ENCODE measurements at places on chromosomes 6 and 20.

DNA sequence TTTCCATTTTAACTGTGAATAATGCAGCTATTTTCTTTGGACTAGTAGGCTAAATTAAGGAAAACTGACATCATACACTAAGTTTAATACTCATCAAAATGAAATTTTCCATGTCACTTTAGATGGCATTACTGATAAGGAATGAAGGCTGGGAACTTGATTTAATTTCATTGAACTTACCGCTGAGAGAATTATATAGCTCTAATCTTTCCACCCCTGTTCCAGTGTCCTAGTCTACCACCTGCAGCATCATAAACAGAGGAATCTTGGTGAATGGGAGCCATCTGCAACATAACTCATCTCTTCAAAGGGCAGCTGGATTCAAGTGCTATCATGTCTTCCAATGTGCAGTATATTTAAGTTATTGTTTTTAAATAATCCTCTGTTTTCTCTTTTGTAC is 1395.2 kb downstream of the EPHA7 start:
- DNase-seq, result no peak

GRCh38 chr6:117028256-117028655 is 151.2 kb downstream of the RFX6 start:
- DNase-seq, result no peak

- DNase-seq, result no peak
These were observed 5.8 kb upstream of the KCNG1 start for GRCh38 chr20:51028616-51029212.

DNA sequence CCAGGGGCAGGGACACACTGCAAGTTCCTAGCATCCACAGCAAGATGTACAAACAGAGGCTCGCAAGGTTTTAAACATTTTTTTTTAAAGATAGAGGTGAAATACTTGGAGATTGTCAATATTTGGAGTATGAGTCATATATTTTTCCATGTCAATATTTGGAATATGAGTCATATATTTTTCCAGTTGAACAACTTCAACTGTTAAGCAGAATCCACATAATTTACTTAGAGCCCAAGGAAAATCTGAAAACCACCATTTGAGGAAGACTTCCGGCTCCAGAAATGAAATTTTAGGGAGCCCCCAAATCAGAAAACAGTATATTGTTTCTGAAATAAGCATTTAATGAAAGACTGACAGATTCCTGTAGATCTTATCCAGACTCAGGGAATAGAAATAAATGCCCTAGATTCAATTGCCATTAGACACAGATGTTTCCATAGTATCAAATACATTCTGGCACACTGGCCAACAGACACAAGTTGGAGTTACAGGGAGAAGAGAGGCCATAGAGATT is 51.6 kb upstream of the FAM184A start:
- peak; percentile 63 for DNase-seq

- DNase-seq, result no peak
These were observed 32.5 kb downstream of the MUC22 start for GRCh38 chr6:31042806-31043205.

- DNase-seq, result no peak
These were observed 39.5 kb downstream of the UNC5CL start for GRCh38 chr6:40999569-40999968.

GRCh38 chr20:61728786-61729770 is 336.6 kb downstream of the TAF4 start:
- no peak for DNase-seq

- no peak for DNase-seq
These were observed 838 bp downstream of the TNFAIP3 start for GRCh38 chr6:137867685-137868509.

DNA sequence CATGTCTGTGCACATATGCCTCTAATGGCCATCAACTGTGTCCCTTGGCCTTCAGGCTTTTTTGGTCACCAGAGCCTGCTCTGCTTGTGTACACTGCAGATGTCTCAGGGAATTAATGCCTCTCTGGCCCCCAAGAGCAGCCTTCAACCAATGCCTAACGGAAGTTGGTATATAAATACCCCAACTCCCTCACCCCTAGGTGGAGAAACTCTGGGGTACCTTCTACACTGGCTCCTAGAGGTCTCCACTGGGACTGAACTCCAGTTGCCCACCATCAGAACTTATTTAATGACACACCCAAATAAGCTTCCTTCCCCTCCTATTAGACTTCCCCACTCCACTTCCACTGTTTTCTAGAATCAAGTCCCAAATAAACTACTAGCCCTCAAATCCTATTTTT is 43.1 kb downstream of the PRND start:
- DNase-seq, result no peak

DNA sequence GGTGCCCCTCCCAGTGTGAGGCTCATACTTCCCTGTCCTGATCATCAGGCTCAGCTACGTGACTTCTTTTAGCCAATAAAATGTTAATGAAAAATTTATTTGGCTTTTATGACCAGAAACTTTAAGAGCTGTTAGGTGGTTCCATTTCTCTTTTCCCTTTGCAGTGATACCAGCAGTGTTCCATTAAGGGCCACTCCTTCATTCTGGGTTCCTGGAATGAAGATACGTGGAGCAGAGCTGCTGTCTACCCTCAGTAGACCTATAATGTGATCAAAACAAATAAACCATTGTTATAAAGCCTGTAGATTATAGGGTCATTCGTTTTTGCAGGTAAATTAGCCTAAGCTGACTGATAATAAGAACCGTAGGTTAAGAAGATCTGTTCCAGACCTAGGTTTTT is 228.0 kb downstream of the ZFAND3 start:
- no peak for DNase-seq

DNA sequence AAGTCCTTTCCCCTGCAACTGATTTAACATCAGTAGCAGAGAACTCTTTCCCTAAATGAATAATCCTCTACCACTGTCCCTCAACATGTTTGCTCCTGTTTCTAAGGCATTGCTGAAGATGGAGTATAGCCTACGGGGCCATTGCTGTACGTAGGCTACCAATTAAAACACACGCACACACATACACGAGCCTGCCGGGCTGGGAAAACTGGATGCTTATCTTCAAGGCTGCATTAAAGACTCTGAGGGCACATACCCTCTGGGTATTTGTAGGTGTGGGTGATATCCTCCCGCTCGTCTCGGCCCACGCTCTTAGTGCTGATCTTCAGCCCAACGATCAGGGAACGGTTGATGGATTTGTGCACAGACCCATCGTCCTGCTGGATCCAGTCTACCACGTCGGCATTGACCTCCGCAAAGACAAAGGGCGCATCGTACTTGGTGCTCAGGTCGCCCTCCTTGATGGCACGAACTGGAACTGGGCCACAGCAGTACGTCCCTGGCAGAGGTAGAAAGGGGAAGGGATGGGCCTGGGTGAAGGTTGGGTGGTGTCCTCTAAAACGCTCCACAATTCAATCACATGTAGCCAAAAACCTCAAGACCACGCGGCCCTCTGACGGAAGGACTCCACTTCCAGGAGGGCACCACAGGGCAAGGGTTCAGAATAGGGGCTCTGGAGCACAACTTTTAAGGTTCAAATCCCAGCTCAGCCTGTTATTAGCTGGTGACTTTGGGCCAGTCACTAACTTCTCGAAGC is 25.7 kb downstream of the TGM2 start:
- DNase-seq, result no peak

- no peak for DNase-seq
These were observed 177.1 kb upstream of the ARID1B start for GRCh38 chr6:156599978-156600590.

- DNase-seq, result no peak
These were observed 663 bp downstream of the FYN start for GRCh38 chr6:111872401-111873177.

GRCh38 chr6:15513131-15513771 is 149.6 kb downstream of the DTNBP1 start:
- no peak for DNase-seq

Data from smooth muscle cell of the brain vasculature (primary cell).